CD4-positive, alpha-beta T cell treated with Interferon alpha-2 for 1 hour (primary cell): ENCODE measurements at places on chromosomes 1 and 21.

- DNase-seq = no peak
Measured at GRCh38 chr21:42654179-42654912, 925 bp downstream of the PDE9A start.

- no peak for DNase-seq
Measured at GRCh38 chr21:45097827-45098387, 23.5 kb downstream of the ADARB1 start.

GRCh38 chr1:218692808-218693207 lies 347.7 kb downstream of the TGFB2 start:
- no peak for DNase-seq

GRCh38 chr1:31689854-31690253 lies 14.0 kb downstream of the COL16A1 start:
- DNase-seq = no peak

GRCh38 chr1:162371611-162372010 lies 5.0 kb downstream of the SPATA46 start:
- DNase-seq = no peak
